Stimulated activated CD4-positive, alpha-beta T cell treated with anti-CD3 and anti-CD28 coated beads, Interleukin-12 subunit alpha, Interleukin-12 subunit beta, amount 100 ng/mL, for 48 hours (primary cell): ENCODE measurements at places on chromosomes 2 and 18.
A peak's percentile ranks its signal among the peaks of the same experiment; 100 is the strongest.

DNA sequence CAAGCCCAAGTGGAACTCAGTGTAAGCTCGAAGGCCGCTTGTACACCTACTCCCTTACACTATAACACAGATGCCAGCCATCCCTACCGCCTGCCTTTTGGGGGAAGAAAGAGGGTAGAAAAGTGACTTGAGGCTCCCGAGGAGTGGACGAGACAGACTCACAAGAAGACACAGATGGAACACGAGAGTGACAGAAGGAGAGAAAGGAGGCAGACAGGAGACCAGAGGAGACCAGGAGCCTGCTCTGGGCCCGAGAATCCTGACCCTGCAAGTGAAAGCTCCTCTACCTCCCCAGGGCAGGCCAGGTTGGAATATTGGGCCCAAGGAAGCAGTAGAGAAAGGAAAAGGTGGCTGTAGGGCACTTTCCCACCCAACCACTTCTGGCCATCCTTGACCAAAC lies 23.4 kb upstream of the TNS1 start:
- no peak for DNase-seq

DNA sequence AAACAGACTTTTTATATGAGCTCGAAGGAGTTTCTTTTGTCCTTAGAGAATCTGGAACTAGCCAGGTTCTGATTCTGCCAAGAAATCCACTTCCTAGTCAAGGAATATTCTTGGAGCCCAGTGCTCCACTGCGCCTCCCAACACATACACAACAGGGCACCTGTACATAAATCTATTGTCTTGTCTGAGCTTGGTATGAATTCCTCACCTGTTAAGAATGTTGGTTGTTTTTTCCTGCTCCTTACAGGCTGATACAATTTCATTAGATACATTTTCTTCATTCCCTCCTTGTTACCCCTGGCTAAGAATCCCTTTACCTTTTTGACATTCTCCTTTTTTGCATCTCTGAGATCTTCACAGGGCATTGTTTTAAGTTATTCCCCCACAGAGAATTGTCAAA lies 56.0 kb upstream of the FZD7 start:
- no peak for DNase-seq

- no peak for DNase-seq
Measured at GRCh38 chr2:71685073-71685848, 231.9 kb downstream of the DYSF start.

GRCh38 chr2:108982259-108982679 lies 6.8 kb downstream of the EDAR start:
- DNase-seq = no peak

DNA sequence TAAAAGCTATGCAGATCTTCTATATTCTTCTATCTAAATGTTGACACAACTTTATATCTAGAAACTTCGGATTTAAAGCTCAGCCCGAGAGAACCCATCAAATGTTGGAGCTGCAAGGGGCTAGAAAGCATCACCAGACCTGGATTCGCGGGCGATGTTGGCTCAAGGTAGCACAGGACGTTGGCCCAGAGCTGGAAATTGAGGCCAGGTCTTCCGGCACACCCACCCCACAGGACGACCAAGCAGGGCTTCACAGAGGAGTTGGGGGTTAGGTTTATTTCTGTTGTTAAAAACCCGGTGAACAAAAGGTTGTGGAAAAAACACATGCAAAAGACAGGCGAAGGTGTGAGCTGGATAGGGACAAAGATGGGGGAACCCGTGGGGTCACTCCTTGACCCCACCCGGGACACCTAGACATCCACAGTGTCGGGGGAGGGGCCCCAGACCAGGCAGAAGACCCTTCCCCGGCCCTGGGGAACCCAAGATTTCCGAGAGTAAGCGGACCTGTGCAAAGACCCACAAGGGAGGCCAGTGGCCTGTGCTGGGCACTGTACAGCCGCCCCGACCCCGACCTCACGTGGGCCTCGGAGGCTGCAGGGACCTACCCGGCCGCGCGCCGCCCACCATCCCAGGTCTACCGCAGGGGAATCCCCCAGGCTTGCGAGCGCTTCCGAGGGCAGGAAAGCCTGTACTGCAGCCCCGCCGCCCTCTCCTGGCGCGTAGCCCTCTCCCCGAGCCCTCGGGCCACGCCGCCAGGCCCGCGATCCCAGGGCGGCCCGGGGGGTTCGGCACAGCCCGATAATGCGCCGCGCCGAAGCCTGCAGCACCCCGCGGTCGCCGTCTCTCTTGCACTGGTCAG lies 1.8 kb upstream of the AGBL5 start:
- DNase-seq = peak; percentile 47

DNA sequence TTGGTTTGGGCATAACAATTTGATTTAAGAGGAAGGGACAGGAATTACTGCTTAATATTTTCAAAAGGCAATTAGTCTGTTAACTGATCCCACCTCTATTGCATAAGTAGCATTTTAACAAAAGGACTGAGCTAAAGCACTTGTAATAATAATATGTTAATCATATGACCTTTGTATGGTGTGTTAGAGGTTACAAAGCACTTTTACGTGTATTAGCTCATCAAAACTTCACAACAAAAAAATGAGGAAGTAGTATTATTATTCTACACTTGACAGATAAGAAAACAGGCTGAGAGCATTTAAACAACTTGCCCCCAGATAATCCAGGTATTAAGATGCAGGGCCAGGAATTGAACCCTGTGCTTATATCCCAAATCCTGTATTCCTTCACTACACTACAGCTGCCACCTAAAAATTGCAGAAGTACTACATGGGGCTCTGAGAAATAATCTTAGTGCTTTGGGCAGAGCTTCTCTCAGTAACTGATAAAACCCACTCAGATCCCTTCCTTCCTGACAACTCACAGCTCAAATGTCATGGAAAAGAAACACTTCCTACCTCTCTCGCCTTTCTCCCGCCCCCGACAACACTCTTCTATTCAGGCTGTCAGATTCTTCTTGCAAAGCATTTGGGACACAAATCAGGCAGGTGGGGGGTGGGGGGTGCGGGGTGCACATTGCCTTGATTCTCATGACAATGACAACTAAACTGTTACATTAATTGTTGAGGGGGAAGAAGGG lies 20.7 kb upstream of the KCTD1 start:
- no peak for DNase-seq

GRCh38 chr18:63150942-63151421 lies 168.6 kb downstream of the BCL2 start:
- DNase-seq = no peak

- DNase-seq = no peak
Measured at GRCh38 chr2:120614901-120615300, 120.8 kb upstream of the GLI2 start.

GRCh38 chr2:52886556-52886955 lies 881.0 kb upstream of the CHAC2 start:
- DNase-seq = no peak

GRCh38 chr2:3595985-3596384 lies 1.1 kb downstream of the COLEC11 start:
- no peak for DNase-seq

DNA sequence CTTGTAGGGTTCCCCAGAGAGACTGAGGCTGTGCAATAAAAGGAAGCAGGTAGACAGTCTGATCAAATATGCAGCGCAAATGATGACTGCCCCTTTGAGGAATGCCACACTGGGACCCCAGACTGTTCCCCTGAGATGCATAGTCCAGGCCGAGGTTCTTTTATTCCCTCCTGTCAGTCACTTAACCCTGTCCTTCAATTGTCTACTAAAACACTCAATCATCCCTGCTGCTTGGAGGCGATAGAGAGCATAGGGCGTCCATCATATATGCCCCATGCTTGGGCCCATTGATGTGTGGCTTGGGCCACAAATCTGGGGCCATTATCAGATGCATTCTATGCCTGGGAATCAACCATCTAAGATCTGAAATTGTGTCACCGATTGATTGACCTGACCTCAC lies 15.5 kb upstream of the CASP8 start:
- no peak for DNase-seq

DNA sequence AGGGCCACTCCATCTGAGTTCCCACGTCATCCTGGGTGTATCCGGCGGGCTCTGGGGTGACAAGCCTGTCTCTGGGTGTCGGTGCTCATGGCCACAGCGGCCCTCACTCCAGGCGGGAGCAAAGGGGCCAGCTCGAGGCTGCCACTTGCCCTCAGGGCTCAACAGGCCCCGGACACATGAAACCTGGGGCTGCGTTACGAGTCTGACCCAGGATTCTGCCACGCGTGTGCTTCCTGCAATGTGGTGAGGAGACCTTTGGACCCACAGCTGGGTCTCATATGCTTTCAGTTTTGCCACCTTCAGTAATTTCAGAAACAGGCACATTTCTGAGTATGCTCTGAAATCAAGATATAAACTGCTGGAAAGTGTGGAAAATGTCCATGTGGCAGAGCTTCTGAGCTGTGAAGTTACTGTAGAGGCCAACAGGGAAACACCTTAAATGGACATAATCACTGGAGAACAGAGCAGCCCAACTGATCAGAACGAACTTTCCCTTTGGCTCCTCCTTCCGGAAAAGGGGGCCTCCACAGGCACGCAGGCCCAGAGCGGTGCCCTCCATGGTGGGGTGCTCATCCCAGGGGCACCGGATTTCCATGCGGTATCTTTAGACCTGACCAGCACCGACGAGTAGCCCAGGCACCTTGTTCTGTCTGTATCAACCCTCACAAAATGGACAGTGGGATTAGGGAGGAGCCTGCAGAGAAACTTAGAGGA lies 14.1 kb downstream of the PER2 start:
- DNase-seq = no peak

GRCh38 chr2:102094917-102095316 lies 47.6 kb upstream of the IL1R1 start:
- no peak for DNase-seq

GRCh38 chr18:33014060-33014796 lies 241.4 kb upstream of the KLHL14 start:
- no peak for DNase-seq

- DNase-seq = no peak
Measured at GRCh38 chr18:35376393-35376741, 770 bp downstream of the ZNF396 start.

GRCh38 chr2:176391148-176391419 lies 121.8 kb downstream of the MTX2 start:
- DNase-seq = no peak

GRCh38 chr2:7813541-7814292 lies 868.1 kb upstream of the ID2 start:
- DNase-seq = no peak

DNA sequence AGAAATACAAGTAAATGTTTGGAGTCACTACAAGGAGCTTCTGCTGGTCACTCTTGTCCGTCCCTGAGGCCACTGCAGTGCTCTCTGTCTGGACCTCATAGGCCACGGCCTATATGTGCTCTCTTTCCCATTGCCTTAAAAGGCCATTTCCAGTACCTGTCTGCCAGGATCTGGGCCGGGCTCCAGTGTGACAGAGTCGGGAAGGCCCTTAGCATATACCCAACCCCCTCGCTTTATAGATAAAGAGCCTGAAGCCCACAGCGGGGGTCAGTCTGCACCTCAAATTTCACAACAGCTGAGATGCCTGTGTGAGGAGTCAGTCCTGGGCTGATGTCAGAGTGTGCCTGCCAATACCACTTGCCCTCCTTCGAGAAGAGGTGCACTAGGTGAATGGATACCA lies 39.9 kb downstream of the ADD2 start:
- no peak for DNase-seq

DNA sequence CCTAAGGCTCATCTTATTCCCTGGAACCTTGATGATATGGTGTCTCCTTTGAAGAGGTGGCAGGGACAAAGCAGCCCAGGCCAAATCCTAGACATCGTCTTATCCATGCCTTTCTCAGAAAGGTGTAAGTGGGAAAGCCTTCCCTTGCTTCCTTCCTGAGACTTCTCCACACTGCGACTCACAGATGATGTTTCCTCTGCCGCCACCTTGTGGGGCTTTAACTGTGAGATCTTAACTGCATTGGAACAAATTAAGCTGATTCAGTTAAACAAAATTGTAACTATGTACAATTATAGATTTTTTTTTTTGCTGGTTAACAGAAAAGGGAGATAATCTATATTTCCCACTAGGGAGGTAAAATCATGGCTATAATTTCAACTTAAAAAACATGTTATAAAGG lies 10.0 kb upstream of the GCA start:
- no peak for DNase-seq

DNA sequence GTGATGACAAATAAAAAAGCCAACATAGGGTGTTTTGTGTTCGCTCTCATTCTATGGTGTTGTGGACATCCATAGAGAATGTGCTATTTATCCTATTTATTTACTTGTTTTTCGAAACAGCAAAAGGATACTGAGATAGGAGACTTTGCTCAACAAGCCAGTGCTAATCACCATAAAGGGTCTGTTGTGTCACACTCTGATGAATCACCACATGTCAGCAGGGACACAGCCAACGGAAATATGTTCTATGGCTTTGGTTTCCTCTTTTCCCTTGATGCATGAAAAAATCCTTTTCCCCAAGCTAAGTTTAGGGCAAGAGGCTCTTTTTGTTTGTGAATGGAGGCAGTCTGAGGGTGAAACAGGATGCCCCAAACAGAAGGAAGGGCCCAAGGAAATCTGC lies 154.3 kb downstream of the RNF152 start:
- DNase-seq = no peak

DNA sequence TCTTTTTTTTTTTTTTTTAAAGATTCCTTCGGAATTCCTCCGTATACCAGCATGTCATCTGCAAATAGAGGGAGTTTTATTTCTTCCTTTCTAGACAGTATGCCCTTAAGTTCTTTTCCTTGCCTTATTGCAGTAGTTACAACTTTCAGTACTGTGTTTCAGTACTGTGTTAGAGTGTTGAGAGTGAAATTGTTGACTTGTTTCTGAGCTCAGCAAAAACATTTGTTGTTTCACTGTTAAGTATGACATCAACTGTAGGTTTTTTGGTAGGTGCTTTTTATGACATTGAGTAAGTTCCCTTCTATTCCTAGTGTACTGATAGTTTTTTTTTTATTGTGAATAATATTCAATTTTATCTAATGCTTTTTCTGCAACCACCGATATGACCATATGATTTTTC lies 43.9 kb downstream of the ACVR2A start:
- DNase-seq = no peak

DNA sequence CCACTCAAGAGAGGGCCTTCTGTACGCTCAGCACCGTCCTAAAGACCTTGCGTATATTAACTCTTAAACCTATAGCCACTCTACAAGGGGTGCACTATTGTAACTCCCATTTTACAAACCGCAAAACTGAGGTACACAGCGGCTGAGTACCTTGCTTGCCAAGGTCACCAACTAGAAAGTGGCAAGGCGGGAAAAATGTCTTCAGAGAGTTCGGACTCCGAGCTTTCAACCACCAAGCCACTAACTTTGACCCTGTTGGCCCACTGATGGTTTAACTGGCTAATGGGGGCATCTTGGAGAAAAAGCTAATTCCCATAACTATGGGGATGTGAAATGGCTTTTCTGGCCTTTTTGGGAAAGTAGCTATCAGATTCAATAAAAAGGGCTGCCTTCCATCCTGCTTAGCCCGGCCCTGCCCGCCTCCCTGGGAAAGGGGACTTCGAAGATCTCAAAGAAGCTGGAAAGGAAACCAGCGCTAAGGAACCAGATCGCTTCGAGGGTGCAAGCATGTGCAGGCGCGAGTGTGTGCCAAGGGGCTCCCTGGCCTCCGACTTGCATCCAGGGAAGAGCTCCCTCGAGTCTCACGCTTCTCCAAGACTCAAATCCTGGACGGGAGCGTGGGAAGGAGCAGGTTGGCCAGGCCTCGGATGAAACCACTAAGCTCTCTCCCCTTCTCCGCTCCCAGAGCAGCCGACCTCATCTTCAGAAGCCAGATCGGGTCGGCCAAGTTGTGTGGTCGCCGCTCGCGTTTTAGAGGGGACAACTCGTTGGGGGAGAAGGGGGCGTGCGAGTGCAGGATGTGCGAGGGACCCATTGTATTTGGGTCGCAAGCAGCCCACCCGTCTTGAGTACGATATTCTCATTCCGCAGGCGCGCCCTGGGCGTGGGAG lies 2.2 kb upstream of the SP5 start:
- DNase-seq = no peak

- no peak for DNase-seq
Measured at GRCh38 chr2:41709702-41710599, 337.9 kb upstream of the PKDCC start.
